EH (cell line): ENCODE measurements at places on chromosomes 5 and 9.

- no peak for DNase-seq
Measured at GRCh38 chr5:150513375-150514309, 5.7 kb downstream of the NDST1 start.

GRCh38 chr5:168903061-168903460 lies 323.9 kb upstream of the PANK3 start:
- no peak for DNase-seq

- no peak for DNase-seq
Measured at GRCh38 chr5:91059409-91059808, 323.7 kb downstream of the ARRDC3 start.

GRCh38 chr5:65068410-65068809 lies 299.7 kb downstream of the CWC27 start:
- DNase-seq = no peak

- no peak for DNase-seq
Measured at GRCh38 chr5:58107704-58108103, 352.2 kb downstream of the PLK2 start.

DNA sequence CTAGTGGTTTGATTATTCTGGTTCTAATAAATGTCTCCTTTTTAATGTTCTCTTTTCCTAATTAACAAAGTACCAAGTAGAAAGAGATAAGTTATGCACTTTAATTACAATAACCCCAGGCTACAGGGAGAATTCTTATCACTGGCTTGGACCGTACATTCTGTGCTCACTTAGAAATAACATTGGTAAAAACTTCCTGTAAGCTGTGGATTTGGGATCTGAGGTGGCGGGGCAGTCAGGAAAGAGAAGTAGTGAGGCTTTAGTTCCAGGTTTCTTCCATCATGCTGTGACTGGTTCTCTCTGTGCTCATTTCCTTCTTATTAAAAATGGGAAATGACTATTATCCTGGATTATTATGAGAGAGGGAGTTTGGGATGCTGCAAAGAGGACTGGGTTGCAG lies 142.0 kb downstream of the EGFLAM start:
- no peak for DNase-seq

DNA sequence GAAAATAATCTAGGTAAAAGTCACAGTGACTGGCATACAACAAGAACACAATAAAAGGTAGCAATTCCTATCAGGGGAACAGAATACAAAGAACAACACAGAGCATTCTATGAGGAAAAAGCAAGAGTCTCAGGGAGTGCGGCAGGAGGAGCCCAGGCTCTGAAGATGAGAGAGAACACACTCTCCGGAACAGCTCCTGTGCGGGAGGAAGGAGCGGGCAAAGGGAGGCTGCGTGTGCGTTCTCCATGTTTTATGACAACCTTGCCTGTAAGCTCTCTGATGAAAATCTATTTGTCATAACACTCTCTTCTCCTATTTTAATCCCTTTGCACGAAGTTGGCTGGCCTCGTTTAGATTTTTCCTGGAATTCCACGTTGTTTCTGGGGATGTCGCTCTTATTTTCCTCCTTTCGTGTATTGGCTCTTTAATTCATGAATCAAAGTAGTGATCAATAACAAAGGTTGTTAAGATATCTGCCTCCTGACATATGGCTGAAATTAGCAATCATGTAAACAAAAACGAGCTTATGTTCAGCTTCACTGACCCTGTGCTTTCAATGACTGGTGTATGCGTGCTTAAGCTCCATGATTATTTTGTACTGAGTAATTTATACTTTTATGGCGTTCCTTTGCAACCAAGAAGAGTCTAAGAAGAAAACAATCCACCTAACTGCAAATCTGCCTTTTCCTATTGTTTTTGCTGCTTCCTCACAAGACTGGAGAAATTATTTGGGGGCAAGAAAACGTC lies 109.5 kb downstream of the MYO10 start:
- DNase-seq = no peak

DNA sequence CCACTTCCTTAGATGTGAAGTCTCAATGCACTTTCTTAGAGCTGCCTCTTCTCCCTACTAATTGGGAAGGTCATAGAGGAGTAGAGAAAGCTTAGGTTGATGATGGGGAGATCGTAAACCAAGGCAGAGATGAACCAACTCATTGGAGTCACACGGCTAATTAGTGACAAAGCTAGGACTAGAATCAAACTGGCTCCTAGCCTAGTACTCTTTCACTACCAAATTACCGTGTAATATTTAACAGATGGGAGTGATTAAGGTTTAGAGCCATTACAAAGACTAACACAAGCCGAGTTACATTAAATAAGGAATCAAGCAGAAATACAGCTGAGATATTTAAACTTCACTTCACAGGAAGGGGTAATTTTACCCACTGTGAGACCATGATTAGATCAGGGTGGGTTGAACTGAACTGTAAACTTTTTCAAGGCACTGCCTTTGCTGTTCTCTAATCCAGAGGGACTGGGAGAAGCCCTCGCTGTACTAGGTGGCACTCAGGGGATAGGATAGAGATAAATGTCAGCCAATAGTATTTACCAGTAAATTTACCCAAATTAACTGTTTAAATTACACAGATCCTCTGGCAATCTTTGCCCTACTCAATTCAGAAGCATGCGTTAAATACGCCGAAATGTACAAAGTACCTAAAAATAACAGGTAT lies 166.4 kb upstream of the PIK3R1 start:
- peak; percentile 79 for DNase-seq

GRCh38 chr9:81600631-81601030 lies 88.7 kb downstream of the TLE1 start:
- DNase-seq = no peak

GRCh38 chr9:136050701-136051452 lies 44.2 kb downstream of the NACC2 start:
- peak; percentile 12 for DNase-seq

GRCh38 chr5:125180231-125180829 lies 433.9 kb upstream of the ZNF608 start:
- DNase-seq = peak; percentile 21

GRCh38 chr5:132777209-132778069 lies at the start of gene SEPTIN8:
Gene SEPTIN8, minus strand, starts transcription at chr5:132777239. Its CDS starts 102 bp downstream, at chr5:132777137.
- DNase-seq = peak; percentile 64

DNA sequence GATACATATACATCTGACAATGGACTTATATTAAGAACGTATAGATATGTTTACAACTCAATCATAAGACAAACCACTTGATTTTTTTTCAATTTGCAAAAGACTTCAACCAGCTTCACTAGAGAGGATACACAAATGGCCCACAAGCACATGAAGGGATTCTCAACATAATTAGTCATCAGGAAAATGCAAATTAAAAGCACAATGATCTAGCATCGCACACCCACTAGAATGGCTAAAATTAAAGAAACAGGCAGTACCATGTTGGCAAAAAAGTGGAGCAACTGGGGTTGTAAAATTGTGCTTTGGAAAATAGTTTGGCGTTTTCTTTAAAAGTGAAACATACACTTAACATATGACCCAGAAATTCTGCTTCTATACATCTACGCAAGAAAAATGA lies 80.0 kb upstream of the TRIO start:
- DNase-seq = peak; percentile 73

GRCh38 chr5:149054416-149054815 lies 8.4 kb downstream of the SH3TC2 start:
- DNase-seq = peak; percentile 35

GRCh38 chr5:882253-883183 lies 10.1 kb downstream of the BRD9 start:
- no peak for DNase-seq

DNA sequence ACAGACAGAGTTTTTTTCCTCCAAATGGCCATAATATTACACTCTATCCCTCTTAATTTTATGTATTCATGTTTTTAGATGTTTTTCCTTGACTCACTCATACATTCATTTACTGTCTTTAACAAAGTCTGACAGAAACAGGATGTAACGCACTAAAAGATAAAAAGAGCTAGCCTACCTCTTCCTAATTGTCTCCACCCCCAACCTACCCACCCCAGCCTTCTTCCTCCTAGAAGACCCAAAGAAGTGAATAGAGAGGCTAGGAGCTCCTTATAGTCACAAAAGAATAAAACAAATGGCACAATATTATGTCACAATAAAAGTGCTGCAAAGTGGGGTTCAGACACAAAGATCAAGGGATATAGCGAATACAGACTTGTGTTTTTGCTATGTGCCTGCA lies 719 bp downstream of the NOL8 start:
- DNase-seq = no peak

GRCh38 chr9:122294531-122294930 lies 29.8 kb downstream of the MRRF start:
- no peak for DNase-seq

- peak; percentile 68 for DNase-seq
Measured at GRCh38 chr5:32542216-32543059, 42.9 kb upstream of the SUB1 start.

GRCh38 chr9:78146241-78146640 lies 89.6 kb upstream of the CEP78 start:
- peak; percentile 51 for DNase-seq

DNA sequence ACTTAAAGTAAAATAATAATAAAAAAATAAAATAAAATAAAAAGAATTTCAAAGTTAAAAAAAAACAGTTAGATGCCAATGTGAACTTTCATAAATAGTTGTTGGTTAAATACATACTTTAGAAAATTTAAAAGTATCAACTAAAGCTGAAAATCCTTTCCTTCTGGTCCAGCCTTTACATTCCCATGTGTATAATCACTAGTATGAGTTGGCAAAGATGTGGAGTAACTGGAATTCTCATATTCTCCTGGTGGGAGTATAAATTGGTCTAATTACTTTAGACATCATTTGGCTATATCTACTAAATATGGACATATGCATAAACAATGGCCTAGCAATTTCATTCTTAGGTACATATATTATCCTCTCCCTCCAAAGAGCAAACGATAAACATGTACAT lies 619.9 kb downstream of the PTPRD start:
- DNase-seq = no peak

- peak; percentile 56 for DNase-seq
Measured at GRCh38 chr5:163506726-163507125, 1.3 kb downstream of the MAT2B start.

DNA sequence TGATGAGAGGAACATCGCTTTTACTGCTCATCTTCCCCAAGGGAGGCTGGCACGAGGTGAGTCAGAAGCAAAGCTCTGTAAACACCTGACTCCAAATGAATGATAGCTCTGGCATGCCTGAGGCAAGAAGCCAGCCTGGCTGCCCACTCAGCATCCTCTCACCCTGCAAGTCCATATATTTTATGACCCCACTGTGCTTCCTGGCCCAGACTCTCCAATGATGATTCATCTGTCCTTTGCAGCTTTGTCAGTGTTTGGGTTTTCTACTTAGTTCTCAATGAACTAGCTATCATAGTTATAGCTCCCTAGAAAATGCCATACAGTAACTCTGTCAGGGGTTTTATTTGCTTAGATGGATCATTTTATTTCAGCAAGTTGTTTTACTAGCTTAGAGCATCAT lies 52.1 kb upstream of the FSTL4 start:
- peak; percentile 72 for DNase-seq

DNA sequence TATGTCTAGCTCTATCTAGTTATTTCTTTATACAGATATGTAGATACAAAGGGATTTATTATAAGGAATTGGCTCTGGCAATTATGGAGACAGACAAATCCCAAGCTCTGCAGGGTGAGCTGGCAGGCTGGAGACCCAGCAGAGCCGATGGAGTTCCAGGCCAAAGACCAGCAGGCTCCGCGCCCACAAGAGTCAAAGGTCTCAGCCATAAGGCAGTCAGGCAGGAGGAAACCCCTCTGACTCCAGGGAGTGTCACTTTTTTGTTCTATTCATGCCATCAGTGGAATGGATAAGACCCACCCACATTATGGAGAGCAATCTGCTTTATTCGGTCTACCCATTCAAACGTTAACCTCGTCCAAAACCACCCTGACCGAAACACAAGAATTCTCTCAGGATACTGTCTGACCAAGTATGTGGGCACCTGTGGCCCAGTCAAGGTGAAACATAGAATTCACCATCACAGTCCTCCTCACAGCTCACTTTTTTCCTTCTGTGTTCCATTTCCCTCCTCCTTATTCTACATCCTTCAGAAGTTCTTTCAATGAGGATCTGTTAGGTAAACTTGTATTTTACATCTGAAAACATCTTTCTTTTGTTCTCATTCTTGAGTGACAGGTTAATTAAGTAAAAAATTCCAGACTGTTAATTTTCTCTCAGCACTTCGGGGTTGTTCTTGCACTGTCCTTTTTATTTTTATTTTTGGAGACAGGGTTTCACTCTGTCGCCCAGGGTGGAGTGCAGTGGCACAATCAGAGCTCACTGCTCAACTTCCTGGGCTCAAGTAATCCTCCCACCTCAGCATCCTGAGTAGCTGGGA lies 21.2 kb downstream of the RNF130 start:
- no peak for DNase-seq

DNA sequence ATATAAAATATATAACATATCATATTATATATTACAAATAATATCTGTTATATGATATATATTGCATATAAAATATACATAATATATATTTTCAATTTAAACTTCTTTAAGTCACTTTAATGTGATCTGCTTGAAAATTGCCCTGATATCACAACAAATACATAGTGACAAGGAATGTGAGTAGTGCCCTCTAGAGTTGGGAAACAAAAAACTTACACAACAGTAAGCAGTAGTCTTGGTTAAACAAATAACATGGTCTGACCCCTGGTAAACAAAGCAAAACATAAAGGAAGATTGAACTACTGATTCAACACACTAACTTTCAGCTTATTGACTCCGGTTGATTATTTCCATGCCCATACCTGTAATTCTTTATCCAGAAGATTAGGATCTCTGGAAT lies 188.3 kb upstream of the NMUR2 start:
- DNase-seq = no peak

DNA sequence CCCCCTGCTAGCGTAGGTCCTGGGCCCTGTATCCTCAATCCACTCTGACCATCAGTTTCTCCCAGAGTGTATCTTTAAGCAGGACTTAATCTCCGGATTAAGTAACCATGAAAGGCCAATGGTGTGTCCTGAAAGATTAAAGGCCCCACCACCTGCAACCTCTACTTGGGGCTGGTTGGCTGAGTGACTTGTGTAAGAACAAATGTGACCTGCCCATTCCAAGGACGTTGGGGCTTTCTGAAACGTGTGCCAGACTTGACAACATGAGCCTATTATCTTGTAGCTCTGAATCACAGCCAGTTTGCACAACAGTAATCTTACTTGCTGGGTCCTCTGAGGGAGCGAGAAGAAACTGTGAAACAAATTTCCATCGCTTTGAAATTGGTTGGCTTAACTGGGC lies 3.1 kb upstream of the PRELID2 start:
- no peak for DNase-seq

- no peak for DNase-seq
Measured at GRCh38 chr9:77987081-77987656, 44.4 kb downstream of the GNAQ start.
